T-cell (primary cell): ENCODE measurements at places on chromosomes 11 and 22. TPM values are rescaled to one million over a fixed set of nuclear protein-coding genes. Genes with fewer than 3 reads are reported as not detected.

DNA sequence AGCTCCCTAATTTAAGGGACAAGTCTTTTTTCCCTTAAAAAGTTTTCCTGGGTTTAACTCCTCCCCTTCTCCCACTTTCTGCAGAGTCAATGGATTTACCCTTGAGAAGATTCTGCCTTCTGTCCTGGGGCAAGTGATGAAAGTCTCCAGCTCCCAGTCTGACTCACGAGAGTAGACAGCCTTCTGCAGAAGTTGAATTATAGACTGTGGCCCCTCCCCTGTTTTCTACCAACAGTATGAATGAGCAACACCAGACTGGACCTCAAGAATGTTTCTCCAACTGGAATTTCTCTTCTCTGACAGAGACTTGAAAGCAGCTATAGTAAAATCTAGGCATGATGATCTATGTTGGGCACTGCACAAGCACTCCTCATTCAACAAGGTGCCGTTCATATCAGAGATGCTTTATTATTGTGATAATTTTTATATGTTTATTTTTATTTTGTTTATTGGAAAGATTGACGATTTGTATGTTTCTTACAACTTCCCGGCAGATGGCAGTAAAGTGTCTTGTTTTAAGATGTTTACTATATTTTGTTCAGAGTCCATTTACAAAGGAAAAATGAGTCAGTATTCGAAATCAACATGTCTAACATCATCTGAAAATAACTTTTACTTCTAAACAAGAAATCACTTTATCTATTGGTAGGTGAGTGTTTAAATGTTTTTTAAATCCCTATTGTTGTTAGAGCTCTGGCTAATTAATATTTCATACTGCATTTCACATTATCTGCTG, 56.6 kb downstream of the LMO2 start:
- no peak overlapping the region for H3K27ac ChIP-seq
- no peaks in the 10 kb centered on the region for H3K36me3 ChIP-seq
- no peak overlapping the region for H3K4me3 ChIP-seq
- DNase-seq: no peak
- no peaks in the 10 kb centered on the region for H3K4me1 ChIP-seq

DNA sequence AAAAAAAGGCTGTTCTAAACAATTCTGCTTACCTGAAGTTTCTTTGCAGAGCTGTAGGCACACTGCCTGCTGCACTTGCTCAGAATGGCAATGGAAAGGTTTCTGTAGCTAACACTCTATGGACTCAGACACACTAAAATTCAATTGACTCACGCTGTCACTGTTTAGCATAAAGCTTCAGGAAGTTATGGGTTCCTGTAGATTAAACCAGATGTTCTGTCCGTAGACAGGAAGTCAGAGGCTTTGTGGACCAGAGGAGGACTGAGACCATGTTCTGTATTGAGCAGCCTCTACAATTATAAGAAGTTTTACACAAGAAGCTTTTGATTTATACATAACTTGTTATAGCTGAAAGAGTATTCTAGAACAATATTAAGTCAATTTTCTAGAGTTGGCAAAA, 70.4 kb downstream of the GLYATL1 start:
- H3K36me3 ChIP-seq: no peaks in the 10 kb centered on the region
- no peaks in the 10 kb centered on the region for H3K4me1 ChIP-seq
- no peak for DNase-seq
- no peak overlapping the region for H3K4me3 ChIP-seq
- no peak overlapping the region for H3K27ac ChIP-seq

GRCh38 chr11:6249770-6250555, 9.7 kb upstream of the CCKBR start:
- H3K27ac ChIP-seq: no peak overlapping the region
- no peaks in the 10 kb centered on the region for H3K36me3 ChIP-seq
- DNase-seq: no peak
- H3K27me3 ChIP-seq: no peaks in the 10 kb centered on the region
- H3K4me1 ChIP-seq: no peaks in the 10 kb centered on the region

OR5A1 gene
- total RNA-seq: not detected
